COLO829 (cell line): ENCODE measurements at places on chromosomes 11 and 22.

- DNase-seq: no peak
Observed at GRCh38 chr11:31558001-31558400, 48.4 kb downstream of the ELP4 start.

DNA sequence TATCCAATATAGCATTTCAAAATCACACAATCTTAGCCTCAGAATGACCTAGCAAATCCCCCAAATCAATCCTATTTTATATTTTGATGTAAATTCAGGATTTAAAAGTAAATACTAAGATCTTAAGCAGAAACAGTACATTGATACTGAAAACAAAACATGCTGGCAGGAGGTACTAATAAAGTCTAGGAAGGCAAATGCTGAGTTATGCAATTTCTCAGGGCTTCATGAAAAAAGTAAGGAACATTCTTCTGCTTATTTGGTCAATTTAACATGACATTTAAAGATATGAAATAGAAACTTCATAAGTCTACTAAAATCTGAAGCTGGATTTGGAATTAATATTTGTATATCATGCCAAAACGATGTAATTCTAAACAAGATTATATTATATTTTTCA is 153.3 kb downstream of the SWAP70 start:
- no peak for DNase-seq

DNA sequence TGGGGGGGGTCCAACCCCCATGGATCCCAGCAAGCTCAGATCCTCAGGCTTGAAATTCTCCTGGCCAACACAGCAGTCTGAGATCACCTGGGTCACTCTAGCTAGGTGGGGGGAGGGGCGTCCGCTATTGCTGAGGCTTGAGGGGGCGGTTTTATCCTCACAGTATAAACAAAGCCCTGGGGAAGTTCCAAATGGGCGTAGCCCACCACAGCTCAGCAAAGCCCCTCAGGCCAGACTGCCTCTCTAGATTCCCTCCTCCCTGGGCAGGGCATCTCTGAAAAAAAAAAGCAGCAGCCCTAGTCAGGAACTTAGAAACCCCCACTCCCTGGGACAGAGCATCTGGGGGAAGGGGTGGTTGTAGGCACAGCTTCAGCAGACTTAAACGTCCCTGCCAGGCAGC is 16.7 kb downstream of the TRPC6 start:
- no peak for DNase-seq

- peak; percentile 24 for DNase-seq
Observed at GRCh38 chr11:45178890-45179671, 32.6 kb downstream of the PRDM11 start.

- peak; percentile 69 for DNase-seq
Observed at GRCh38 chr11:66361502-66361941, 10.0 kb downstream of the SLC29A2 start.

DNA sequence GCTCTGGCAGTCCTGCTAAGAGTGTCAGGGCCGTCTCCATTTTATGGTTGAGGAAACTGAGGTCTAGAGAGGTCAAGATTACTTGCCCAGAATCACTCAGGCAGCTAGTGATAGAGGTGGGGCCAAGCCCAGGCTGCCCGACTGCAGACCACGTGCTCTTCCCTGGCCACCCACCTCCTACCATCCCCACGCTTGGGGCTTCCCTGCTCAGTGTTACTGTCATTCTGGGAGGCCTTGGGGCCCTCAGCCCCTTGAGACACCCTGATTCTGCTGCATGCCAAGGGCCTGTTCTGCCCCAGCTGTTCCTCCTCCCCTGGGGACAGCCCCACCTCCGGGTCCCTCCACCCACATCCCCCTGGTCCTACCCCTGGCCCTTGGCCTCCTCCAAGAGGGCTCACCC is 17.2 kb upstream of the TAB1 start:
- no peak for DNase-seq

DNA sequence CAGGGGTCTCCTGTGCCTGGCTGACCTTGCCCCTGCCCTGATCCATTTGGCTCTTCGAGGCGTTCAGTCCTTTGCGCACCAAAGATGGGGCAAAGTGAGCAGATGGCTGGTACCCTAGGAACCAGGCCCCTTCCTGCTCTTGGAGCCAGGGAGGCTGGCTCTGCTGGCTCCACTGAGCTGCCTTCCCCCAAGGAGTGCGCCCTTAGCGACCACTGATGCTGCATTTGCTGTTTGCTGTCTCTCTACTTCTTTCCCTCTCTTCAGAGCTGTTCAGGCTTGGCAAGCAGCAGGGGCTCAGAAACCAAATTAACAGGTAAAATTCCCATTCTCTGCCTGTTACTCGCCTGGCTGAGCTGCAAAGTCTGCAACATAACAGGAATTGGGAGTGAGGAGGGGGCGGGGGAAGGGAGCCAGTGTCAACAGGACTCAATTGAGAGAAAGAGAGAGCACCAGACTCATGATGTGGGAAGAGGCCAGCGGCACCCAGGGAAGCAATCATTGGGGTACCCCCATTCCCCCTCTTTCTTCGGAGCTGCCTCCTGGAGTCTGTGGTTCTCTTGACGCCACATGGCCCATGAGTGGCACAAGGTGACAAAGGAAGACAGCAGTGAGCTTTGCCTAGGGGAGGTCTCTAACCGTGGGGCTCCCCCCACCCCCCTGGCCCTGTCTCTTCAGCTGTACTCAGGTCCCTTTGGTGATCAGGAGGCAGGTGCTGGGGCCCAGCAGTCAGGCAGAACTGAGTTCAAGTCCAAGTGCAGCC is 102.3 kb downstream of the TP53I11 start:
- DNase-seq: no peak

DNA sequence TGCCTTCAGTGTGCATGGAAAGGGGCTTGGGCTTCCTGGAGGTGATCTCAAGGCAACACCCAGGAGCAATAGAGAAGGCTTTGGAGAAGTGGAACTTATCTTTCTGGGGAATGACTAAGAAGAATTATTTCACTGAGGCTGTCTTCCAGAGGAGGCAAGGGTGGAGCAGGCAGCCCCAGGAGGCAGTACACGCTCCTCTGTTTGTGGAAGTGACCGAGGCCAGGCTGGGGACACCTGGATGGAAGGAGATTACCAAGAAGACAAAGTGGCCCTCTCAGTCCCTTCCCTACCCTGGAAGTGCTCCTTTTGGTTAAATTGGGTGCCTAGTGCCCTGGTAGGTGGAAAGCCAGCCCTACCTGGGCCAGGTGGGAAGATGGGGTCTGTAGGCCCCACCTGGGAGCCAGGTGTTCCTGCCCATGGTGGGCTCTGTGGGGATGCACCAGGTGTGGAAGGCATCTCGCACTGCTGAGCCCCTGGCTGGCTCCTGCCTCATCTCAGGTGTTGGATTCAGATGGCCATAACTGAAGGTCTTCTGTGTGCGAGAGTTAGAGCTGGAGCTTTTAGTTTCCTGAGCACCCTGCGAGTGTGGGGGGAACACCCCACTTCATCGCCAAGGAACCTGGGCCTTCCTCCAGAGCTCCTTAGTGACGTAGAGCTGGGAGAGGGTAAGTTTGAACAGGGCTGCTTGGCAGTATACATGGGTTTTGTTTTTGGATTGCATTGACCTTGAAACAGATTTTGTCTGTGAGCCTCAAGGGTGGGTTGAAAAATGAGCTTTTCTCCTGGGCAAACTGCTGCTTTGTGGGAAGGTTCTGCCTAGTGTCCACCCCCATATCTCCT is 46.1 kb downstream of the MICAL2 start:
- no peak for DNase-seq

GRCh38 chr22:38699143-38699542 is 1.6 kb downstream of the JOSD1 start:
- DNase-seq: no peak

- DNase-seq: no peak
Observed at GRCh38 chr11:67646535-67647336, 3.8 kb downstream of the ACY3 start.

DNA sequence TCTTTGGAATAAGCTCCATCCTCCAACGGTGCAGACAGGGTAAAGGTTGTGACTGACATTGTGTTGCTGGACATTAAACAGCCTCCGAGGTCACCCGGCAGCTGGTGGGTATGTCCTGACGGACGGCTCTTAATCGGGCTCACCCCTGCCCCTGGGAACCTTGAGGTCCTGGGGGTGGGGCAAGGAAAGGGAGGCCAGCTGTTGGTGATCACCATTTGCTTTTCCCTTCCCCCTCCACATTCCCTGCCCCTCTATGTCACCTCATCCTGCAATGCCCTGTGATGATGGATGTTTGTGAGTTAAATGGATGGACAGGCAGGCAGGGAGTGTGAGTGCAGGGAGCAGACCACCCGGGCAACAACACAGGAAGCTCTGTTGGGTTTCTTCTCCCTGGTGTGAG is 26.3 kb downstream of the APLNR start:
- no peak for DNase-seq

DNA sequence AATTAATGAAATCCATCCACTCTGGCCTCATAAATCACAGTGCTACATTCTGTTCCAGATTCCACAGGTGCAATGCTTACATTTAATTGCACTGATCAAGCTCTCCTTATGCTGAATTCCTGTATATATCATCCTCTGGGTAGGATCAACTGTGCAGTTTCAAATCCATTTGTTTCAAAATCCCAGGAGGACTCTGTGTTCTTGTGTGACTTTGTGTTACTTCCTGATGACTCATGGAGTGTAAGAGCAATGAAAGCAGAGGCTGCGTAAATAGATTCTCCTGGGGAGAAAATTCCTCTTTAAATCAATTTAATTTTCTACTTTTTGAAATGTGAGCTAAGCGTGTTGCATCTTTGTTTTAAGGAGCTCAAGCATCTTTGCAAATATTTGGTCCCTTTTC is 752.7 kb downstream of the METTL15 start:
- peak; percentile 35 for DNase-seq

DNA sequence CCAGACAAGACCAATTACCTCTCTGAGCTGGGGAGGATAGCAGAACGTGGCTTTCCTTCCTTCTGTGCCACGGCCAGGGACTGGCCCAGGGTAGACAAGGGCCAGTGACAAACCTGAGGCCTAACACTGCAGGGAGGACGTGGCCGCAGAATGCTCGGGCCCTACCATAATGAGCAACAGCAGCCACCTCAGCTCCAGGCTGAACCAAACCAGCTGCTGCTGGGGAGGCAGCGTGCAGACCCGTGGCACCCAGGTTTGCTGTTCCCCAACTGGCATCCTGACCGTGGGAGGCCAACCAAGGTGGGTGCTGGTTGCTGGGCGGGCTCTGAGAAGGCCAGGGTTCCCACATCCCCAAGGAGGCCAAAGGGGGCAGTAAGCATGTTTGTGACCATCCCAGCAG is 83.0 kb downstream of the MORC2 start:
- no peak for DNase-seq

DNA sequence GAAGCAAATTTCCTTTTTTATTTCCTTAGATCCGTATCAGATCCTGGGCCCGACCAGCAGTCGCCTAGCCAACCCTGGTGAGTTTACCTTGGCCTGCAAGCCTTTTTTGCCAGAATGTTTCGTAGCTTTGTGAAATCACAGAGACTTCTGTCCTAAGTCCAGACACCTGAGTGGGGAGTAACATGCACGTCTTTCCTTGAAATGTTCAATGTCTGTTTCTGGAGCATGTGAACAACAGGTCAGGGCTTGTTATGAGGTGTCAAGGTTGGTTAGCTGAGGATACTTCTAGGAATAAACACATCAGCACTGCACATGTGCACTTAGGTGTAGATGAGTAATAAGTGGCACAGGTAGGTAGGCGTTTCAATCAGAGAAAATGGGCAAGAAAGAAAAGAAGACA is 58.0 kb downstream of the KCNJ1 start:
- no peak for DNase-seq

DNA sequence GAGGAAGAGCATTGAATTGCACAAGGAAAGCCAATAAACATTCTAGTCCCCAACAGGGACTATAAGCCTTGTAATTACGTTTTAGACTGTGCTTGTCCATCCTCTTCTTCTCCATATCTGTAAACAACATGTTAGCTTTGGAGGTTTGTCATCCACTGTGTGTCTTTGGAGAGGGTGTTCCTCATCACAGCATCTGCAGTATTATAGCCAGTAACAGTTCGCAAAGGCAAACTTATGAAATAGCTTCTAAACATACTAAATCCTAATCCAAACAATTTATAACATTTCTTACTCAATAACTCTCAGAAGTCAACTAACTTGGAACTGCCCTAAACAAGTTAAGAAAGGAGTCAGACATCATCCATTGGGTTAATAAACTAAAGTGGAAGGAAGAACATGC is 10.3 kb upstream of the BDNF start:
- no peak for DNase-seq

GRCh38 chr11:61602775-61603569 is 22.1 kb upstream of the SYT7 start:
- no peak for DNase-seq

DNA sequence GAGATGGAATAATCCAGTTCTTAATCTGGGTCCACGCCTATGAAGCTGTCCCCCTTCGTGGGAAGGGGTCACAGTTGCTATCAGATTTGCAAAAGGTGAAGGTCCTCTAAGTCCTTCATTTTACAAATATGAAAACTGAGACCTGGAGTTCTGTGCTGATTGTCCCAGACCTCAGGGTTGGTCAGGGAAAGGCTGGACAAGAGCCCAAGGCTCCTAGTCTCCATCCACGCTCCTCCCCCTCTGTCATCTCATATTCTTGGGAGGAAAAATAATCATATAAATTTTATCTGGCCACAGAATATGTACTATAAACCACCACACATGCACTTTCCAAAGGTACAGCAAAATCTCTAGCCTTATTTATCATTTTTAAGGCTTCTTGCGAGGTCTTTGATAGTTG is 5.5 kb downstream of the PACSIN2 start:
- DNase-seq: no peak

DNA sequence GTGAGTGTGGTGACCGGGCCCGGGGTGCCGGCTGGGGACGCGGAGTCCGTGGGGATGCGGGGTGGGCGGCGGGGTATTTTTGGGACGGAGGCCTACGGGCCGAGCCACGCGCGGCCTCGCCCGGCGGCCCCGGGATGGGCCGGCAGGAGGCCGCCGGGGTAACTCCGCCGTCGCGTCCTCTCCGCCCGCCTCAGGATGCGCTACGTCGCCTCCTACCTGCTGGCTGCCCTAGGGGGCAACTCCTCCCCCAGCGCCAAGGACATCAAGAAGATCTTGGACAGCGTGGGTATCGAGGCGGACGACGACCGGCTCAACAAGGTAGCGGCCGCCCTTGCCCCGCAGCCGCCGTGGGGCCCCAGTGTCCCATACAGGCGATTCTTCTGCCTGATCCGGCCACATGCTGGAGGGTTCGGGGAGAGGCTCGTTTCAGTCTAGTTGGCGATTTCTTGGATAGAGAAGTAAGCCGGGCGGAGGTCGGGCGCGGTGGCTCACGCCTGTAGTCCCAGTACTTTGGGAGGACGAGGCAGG is 337 bp downstream of the RPLP2 start:
- no peak for DNase-seq

- no peak for DNase-seq
Observed at GRCh38 chr22:22894740-22895731, 7.4 kb downstream of the IGLL5 start.

- DNase-seq: no peak
Observed at GRCh38 chr22:45903355-45904135, 73.4 kb downstream of the WNT7B start.

DNA sequence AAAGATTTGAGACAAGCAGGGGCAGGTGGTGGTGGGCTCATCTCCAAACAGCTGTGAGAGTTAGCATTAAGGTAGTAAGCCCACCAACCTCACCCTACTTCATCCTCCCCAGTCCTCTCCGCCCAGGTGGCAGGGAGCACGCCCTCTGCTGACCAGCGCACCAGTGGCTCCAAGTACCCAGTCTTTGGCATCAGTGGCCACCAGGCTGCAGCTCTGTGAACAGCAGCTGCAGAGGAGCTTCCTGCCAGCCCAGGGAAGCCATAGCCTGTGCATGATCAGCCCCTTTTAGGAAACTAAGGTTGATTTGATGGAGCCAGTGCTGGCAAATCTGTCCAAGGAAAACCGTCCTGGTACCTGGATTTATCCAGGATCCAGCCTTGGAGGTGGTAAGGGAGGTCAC is 21.7 kb downstream of the CAVIN3 start:
- DNase-seq: peak; percentile 45

GRCh38 chr11:91749251-91749650 is 475.4 kb upstream of the FAT3 start:
- DNase-seq: no peak

GRCh38 chr11:78732246-78732645 is 157.6 kb upstream of the NARS2 start:
- DNase-seq: no peak
